ENCODE measurements at places on chromosomes 6 and 20.

- no peak for DNase-seq
Observed at GRCh38 chr6:158051968-158052367, 70.3 kb downstream of the SYNJ2 start.

GRCh38 chr20:8795404-8795803 lies 273.5 kb upstream of the PLCB4 start:
- DNase-seq, result no peak

DNA sequence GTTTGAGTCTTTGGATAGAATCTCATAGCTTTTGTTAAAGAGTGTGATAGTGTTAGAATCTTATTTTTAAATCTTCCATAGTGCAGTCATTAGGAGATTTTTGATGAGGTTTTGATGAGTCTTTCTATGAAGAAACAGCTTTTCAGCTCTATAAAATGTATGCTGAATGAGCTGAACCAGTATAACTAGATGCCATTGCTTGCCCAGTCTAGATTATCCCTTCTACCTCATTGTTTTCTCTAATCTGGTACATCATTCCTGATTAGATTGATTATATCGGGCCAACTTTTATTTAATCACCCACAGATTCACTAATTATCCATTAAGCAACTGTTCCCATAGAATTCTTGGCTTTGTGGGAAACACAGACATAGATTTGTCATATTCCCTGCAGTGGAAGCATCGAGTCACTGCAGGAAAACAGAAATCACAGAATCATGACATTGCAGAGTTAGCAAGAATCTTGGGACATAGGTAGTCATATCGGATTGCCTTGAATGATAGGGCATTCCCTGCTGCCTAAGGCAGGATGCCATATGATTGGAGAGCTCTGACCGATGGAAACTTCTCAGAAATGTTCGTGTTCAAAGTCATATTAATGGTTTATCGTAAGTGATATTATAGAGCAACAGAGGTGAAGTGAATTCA lies 882.7 kb upstream of the FLRT3 start:
- no peak for DNase-seq

- DNase-seq, result no peak
Observed at GRCh38 chr6:161257793-161258457, 15.9 kb downstream of the AGPAT4 start.

- no peak for DNase-seq
Observed at GRCh38 chr6:51514748-51515402, 572.5 kb downstream of the PKHD1 start.

- DNase-seq, result no peak
Observed at GRCh38 chr6:87045521-87046075, 49.3 kb downstream of the CGA start.

- no peak for DNase-seq
Observed at GRCh38 chr6:159443417-159443920, 249.6 kb downstream of the SOD2 start.

GRCh38 chr6:118808793-118809638 lies 84.9 kb upstream of the ASF1A start:
- peak; percentile 18 for DNase-seq

DNA sequence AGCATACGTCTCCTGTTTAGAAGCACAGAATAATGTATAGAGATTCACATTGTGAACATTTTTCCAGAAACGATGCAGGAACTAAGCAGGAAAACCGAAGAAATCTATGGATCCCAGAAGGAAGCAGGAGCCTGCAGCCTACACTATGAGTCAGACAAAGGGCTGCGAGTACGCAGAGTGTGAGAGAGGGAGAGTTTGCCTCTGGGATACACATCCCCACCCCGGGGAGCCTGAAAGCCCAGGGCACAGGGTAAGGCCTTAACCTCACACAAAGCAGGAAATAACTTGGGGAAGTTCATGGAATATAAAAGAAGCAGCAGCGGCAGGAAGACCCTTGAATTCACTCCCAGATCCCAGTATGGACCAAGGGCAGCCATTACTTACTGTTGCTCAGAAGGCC lies 842.1 kb upstream of the MANEA start:
- DNase-seq, result no peak

- DNase-seq, result no peak
Observed at GRCh38 chr20:17129089-17129488, 97.8 kb upstream of the PCSK2 start.

- no peak for DNase-seq
Observed at GRCh38 chr6:85660181-85660611, 17.5 kb upstream of the SYNCRIP start.

GRCh38 chr20:46954490-46955038 lies 59.9 kb downstream of the EYA2 start:
- no peak for DNase-seq
